ENCODE measurements at places on chromosomes 16 and 17. TPM values are rescaled to one million over a fixed set of nuclear protein-coding genes. Genes with fewer than 3 reads are reported as not detected.

Gene SLC5A11
- total RNA-seq: 0.22 TPM

Gene PRAC1
- total RNA-seq: not detected

Gene TMEM208
- 40.2 TPM for total RNA-seq

- peaks cover 9% of the 10 kb centered on the region for H3K27me3 ChIP-seq
- DNase-seq: no peak
- no peak overlapping the region for H3K27ac ChIP-seq
- no peaks in the 10 kb centered on the region for H3K4me1 ChIP-seq
These were observed 176.2 kb downstream of the CYLD start for GRCh38 chr16:50917950-50918703.

DNA sequence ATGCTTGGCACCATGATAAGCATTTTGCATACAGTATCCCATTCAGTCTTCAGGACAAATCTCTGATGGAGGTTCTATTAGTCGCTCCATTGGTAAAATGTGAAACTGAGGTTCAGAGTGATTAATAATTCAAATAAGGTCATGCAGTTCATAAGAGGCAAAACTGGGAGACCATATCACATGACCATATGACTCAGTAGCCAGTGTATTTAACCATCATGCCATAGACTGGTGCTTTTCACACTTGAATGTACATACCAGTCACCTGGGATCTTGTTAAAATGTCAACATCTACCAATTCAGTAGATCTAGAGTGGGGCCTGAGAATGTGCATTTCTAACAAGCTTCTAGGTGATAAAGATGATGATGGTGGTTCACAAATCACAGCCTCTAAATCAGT lies 4.3 kb downstream of the ACSM3 start:
- H3K27ac ChIP-seq: no peak overlapping the region
- no peak overlapping the region for H3K4me3 ChIP-seq
- peaks cover 22% of the 10 kb centered on the region for H3K4me1 ChIP-seq
- no peaks in the 10 kb centered on the region for H3K27me3 ChIP-seq
- DNase-seq: no peak

DNA sequence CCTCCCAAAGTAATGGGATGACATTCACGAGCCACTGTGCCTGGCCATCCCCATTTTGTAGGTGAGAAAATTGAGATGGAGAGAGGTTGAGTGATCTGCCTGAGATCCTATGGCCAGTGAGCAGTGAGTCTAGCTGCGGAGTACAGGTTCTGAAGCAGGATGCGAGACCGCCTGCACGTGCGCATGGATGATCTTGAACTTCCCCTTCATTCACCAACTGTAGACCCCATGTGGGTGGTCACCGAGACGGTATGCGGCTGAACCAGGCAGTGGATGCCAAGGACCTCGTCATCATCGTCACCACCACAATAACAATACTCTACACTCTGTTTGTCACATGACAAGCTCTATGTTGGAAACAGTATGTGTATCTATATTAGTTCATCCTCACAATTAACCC lies 6.2 kb upstream of the SPNS3 start:
- H3K36me3 ChIP-seq: no peaks in the 10 kb centered on the region
- DNase-seq: no peak
- no peak overlapping the region for H3K4me3 ChIP-seq
- H3K27ac ChIP-seq: no peak overlapping the region
- H3K27me3 ChIP-seq: no peaks in the 10 kb centered on the region

DNA sequence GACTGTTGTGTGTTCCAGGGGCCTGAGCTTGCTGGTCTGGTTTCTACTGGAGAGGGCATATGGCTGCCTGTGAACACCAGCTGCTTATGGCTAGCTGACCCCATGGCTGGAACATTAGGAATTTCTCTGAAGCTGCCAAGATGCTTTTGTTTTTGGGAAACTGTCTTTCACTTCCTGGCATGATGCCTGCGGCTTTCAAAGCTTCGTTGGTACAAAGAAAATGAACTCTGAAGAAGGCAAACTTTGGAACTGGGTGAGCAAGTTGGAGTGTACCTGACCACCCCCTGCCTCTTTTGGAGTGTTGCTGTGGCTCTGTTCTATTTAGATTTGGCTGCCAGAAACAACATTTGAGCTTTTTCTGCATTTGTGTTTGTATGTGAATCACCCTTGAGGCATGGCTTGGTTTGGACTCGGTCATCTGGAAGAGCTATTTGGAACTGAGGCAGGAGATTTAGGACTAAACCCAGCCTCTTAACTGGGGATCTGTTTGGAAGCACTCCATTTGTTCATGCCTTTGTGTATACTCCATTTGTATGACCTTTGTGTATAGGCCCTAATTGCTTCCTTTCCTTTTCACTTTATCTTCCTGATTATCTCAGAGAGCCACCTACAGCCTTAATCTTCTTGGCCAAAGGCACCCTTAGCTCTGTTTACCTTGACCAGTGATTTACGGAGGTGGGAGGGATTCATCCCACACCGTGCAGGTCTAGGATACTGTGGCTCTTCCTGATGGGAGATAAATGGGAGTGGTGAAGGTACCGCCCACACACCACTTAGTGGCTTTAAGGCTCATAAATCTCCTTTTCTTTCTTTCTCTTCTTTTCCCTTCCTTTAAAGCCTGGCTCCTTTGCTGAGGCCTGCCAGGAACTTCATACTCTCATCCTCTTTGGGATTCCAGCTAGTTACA lies 7.3 kb upstream of the CPHXL start:
- DNase-seq: no peak
- H3K36me3 ChIP-seq: no peaks in the 10 kb centered on the region
- no peak overlapping the region for H3K4me3 ChIP-seq
- H3K4me1 ChIP-seq: no peaks in the 10 kb centered on the region
- H3K27me3 ChIP-seq: peaks cover 3% of the 10 kb centered on the region

- DNase-seq: no peak
- peaks cover 4% of the 10 kb centered on the region for H3K27me3 ChIP-seq
- peaks cover 13% of the 10 kb centered on the region for H3K4me1 ChIP-seq
These were observed 74.7 kb upstream of the NKD1 start for GRCh38 chr16:50473356-50473945.

DNA sequence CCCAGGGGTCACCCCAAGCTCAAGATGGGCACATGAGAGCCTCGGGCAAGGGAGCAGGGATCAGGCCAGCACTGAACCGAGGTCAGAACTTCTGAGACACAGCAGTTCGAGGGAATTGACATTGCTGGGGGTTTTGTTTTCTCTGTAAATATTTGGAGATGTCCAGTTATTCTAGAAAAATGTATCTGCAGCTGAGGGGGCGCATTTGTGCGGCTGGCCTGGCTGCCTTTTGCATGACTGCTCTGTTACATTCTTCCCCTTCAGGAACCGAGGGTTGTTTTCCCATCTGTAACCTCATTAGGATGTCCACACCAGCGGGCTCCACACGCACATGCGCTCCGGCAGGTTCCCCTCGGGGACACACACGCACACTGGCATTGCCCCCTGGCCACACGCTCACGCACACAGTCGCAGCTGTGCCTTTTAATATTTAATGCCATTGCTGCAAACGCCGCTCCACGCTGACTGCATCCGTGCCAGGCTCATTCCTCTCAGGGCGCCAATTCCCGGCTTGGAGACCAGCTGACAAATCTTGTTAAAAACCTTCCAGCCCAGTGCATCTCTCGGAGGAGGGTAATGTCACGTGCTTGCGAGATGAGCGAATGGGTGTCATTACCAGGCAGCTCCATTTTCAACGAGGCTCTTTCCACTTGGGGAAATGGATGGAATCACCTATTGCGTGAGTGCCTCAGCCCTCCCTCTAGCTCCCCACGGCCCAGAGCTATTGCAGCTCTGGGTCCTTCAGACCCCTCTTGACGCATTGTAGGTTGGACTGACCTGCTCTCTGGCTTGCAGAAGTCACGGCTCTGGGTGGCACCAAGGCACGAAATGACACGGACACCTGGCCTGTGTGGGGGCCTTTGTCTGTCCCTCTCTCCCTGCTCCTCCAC lies 13.1 kb downstream of the CCR7 start:
- peak; percentile 34 for DNase-seq
- peaks cover 100% of the 10 kb centered on the region for H3K4me1 ChIP-seq
- H3K36me3 ChIP-seq: peaks cover 58% of the 10 kb centered on the region

DNA sequence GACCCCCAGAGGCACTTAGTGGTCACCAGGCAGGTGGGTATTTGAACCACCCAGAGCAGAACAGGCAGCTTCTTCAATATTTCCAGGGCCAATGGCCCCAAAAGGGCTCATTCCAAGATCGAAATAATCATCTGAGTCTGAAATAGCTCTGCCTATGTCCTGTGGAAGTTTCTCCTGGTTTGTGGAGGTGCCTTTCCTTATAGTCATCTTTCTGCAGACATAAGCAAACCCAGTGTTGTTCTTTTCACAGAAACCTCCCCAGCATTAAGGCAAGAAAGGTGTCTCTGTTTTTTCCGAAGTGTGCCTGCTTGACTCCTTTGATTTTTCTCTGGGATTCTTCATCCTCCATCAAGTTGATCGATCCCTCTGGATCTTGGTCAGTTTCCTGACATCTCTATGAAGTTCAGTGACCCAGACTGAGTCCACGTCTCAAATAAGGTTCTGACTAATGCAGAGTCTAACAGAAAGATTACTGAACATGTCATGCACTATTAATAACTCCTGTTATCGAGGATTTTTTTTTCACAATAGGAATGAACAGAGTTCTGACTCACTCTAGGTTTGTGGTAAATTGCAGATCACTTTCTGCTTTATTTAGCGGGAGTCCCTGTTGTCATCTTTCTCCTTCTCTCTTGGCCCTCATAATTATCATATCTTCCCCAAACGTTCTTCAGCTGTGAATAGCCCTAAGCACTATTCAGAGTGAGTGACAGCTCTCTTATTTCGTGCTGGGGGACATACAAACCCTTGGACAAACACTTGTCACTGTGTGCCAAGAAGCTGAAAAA lies 1.5 kb downstream of the LRRC3C start:
- no peak for DNase-seq
- H3K27ac ChIP-seq: no peak overlapping the region
- H3K27me3 ChIP-seq: no peaks in the 10 kb centered on the region
- peaks cover 41% of the 10 kb centered on the region for H3K4me1 ChIP-seq
- H3K4me3 ChIP-seq: no peak overlapping the region

DNA sequence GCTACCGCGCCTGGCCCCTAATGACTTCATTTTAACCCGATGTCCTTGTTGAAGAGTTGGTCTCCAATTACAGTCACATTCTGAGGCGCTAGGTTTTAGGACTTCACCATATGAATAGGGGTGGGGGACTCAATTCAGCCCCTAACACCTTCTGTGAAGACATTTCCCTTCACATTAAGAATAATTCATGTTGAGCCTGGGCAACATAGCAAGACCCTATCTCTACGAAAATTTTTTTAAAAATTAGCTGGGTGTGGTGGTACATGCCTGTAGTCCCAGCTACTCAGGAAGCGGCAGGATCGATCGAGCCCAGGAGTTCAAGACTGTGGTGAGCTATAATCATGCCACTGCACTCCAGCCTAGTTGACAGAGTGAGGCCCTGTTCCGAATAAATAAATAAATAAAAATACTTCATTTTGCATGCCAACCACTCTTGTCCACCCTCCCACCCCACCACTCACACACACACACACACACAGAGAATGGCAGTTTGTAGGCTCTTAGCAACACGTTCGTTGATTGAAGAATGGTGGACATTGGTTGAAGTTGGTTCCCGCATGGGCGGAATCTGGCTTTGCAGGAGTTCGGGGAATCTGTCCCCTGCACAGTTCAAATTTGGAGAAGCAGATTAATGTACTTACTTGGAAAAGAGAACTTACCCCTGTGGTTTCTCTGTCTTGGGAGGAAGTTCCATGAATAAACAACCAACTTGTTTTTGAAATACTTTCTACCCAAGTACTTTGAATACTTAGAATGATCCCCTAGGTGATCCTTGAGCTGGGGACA lies 27.8 kb upstream of the TVP23A start:
- H3K27ac ChIP-seq: no peak overlapping the region
- DNase-seq: no peak
- H3K4me1 ChIP-seq: no peaks in the 10 kb centered on the region

- no peak overlapping the region for H3K27ac ChIP-seq
- DNase-seq: no peak
These were observed 77.1 kb downstream of the CRISPLD2 start for GRCh38 chr16:84896847-84897246.

All from naive thymus-derived CD8-positive, alpha-beta T cell (primary cell).